H9 (cell line): ENCODE measurements at places on chromosomes 1 and 21. TPM values are rescaled to one million over a fixed set of nuclear protein-coding genes. Genes with fewer than 3 reads are reported as not detected.

- DNase-seq: no peak
Measured at GRCh38 chr21:44924606-44925377, 4.1 kb upstream of the ITGB2 start.

GRCh38 chr1:160813215-160813614, 17.2 kb downstream of the LY9 start:
- no peak for DNase-seq

GRCh38 chr1:237677979-237678378, 212.7 kb downstream of the ZP4 start:
- no peak for DNase-seq

DNA sequence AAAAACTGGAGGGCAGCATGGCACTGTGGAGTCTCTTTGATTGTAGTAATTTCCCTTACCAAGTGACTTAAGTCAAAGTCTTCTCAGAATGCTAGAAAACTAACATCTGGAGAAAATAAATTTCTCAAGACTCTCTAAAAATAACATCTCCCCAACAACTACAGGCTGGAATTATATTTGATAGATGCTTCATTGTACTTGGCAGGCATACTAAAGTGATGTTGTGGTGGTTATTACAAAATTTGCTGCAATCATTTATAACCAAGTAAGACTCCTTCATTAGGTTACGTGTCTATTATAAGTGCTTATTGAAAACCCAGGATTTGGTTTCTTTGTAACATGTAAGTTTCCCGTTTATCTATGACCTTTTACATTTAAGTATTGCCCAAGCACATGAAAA, 132.9 kb upstream of the NRIP1 start:
- no peak for DNase-seq

DNA sequence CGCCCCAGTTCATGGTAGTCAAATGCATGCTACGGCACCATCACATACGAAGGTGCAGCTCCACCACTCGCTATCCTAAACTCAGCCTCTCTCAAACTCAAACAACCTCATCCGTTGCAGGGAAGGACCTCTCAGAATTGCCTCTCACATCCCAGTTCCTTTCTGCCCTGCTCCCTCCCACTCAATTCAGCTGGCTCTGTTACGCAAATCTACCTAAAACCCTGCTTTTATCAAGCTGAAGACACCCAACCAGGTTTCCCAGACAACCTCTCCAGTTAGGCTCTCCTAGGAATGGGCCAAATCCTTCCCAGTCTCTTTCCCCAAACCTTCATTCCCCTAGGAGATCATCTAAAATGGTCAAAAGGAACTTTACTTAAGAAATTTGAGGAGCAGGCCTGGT, 62.9 kb downstream of the CLSTN1 start:
- peak; percentile 61 for DNase-seq

DNA sequence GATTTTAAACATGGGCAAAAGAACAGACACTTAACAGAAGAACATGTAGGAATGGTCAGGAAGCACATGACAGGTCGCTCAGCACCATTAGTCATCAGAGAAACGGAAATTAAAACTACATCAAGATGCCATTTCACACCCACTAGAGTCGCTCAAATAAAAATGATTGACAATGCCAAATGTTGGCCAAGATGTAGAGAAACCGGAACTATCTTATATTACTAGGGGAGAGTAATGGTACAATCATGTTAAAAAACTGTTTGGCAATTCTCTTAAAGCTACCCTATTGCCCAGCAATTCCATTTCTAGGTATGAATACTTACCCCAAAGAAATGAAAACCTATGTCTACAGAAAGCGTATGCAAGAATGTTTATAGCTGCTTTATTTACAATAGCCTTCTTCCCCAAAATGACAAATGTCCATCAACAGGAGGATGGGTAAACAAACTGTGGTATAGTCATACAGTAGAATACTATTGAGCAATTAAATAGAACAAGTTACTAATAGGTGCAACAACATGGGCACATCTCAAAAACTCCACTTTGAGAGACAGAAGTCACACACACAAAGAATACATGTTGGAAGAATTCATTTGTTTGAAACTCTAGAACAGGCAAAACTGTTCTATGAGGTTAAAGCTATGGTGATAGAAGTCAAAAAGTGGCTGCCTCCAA, 92.8 kb downstream of the ETS2 start:
- no peak for DNase-seq

DNA sequence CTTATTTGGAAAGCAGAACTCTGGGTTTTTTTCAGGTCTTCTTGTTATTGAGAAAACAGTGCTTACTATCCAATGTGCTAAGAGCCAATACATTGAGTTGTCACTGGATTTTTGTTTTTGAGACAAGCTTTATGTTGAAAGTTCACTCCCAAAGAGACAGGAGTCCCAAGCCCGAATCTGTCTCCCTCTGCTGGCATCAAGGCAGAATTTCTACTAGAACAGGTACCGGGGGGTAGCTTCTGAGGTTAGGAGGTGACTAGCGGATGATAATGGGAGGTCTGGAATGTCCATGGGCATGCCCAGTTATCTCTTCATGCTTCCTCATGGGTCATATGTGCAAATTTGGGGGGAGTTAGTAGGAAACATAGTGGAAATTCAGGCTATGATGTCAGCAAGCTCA, 25.1 kb downstream of the ZNF124 start:
- DNase-seq: no peak

- DNase-seq: no peak
Measured at GRCh38 chr1:204382714-204383083, 23.0 kb upstream of the PLEKHA6 start.

GRCh38 chr1:63643517-63643916, 50.3 kb downstream of the PGM1 start:
- DNase-seq: no peak

DNA sequence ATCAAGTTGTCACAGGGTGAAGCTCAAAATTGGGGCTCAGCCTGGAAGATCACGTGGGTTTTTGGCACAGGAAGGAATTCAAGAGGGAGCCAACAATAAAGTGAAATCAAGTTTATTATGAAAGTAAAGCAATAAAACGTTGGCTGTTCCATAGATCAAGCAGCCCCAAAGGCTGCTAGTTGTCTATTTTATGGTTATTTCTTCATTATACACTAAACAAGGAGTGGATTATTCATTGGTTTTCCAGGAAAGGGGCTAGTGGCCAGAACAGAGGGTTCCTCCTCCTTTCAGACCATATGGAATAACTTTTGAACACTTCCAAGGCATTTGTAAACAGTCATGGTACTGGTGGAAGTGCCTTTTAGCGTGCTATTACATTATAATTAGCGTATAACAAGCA, 723.5 kb upstream of the ADAMTS5 start:
- no peak for DNase-seq

GRCh38 chr1:227778401-227778947, 37.0 kb upstream of the PRSS38 start:
- DNase-seq: no peak

SLFNL1 gene
- 0.11 TPM in 1 of 2 replicates, not detected in the other for total RNA-seq

DNA sequence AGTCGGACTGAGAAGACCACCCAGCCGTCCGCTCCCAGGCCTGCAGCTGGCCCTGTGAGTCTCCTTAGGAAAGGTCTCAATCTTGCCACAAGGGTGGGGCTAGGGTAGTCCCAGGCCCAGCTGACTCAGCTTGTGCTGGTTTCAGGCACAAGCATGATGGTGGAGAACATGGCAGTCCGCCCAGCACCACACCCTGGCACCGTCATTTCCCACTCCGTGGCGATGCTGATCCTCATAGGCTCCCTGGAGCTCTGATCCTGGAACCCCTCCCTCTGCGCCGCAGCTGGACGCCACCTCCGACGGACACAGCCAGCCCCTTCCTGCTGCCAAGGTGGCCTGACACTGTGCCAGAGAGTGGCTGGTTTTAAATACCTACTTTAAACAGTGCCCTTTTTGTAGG, 10.7 kb downstream of the TMEM81 start:
- DNase-seq: no peak

GRCh38 chr1:98045767-98046641, 125.2 kb upstream of the DPYD start:
- DNase-seq: peak; percentile 48

ADAMTS1 gene
- 17.8 and 17.9 TPM in 2 replicates for total RNA-seq

DNA sequence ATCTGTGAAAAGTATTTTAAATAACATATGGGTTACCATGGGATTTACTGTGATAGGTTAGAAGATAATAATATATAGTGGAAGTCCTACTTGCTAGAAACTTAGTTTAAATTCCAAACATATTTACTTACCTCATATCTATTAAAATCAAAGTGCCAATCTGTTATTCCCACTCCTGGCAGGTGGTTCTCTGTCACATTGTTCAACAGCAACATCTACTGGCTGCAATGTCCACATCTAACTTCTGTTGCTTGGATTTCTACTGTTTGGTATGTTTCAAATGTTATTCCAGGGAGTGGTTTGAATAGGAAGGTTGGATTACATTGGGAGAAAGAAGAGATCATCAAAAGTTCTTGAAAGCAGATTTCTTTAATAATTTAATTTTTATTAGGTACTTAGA, 122.5 kb upstream of the NCAM2 start:
- DNase-seq: no peak

E2F2 gene
- 5.1 TPM in 2 replicates for total RNA-seq
